ENCODE measurements at places on chromosomes 7 and 10. TPM values are rescaled to one million over a fixed set of nuclear protein-coding genes. Genes with fewer than 3 reads are reported as not detected.

The TUBAL3 gene
- total RNA-seq = not detected

The GATA3 gene
- total RNA-seq = 0.31 TPM

The GAD2 gene
- 2.3 TPM for total RNA-seq

The SPDYE6 gene
- total RNA-seq = not detected

The SPRN gene
- 0.42 TPM for total RNA-seq

The PTPN20 gene
- not detected for total RNA-seq

The LRRC4 gene
- 10.4 TPM for total RNA-seq

The CNPY1 gene
- total RNA-seq = not detected

The OR13A1 gene
- 0.15 TPM for total RNA-seq

The LMOD2 gene
- total RNA-seq = not detected

The INMT gene
- 0.70 TPM for total RNA-seq

The CALHM1 gene
- total RNA-seq = 0.07 TPM

The CDNF gene
- 1.3 TPM for total RNA-seq

The CPA4 gene
- not detected for total RNA-seq

The FAM25A gene
- total RNA-seq = not detected

The LRRN3 gene
- total RNA-seq = 1.0 TPM

DNA sequence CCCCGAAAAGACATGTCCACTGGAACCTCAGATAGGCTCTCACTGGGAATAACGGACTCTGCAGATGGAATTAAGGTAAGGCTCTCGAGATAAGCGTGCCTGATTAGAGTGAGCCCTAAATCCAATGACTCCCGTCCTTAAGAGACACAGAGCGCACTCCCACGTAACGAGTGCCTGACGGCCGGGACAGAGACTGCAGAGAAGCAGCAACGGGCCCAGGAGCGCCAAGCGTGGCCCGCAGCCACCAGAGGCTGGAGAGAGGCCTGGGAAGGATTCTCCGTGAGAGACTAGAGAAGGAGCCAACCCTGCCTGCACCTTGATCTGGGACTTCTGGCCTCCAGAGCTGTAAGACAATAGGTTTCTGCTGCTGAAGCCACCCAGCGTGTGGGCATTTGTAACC is 20.0 kb upstream of the TNRC18 start:
- no peak for DNase-seq

DNA sequence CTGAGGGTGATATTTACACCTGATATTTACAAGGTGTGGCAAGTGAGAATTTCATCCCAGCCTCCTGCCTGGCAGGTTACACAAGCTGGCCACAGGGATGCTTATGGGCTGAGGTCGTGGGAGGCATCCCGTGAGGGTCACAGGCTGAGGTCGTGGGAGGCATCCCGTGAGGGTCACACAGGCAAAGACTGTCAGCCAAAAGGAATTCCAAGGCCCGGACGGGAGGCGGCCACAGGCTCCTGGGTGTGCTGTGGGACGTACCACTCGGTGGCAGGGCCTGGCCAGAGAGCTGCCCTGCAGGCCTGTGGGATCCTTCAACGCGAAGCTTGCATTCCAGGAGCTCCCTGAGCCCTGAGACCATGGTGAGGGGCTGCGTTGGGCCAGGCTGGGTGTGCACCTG is 460.6 kb downstream of the DNAJB6 start:
- no peak for DNase-seq

- no peak for DNase-seq
These were observed 22.6 kb upstream of the CREB5 start for GRCh38 chr7:28389504-28390395.

- DNase-seq = no peak
These were observed 12.7 kb downstream of the YWHAG start for GRCh38 chr7:76346097-76346496.

DNA sequence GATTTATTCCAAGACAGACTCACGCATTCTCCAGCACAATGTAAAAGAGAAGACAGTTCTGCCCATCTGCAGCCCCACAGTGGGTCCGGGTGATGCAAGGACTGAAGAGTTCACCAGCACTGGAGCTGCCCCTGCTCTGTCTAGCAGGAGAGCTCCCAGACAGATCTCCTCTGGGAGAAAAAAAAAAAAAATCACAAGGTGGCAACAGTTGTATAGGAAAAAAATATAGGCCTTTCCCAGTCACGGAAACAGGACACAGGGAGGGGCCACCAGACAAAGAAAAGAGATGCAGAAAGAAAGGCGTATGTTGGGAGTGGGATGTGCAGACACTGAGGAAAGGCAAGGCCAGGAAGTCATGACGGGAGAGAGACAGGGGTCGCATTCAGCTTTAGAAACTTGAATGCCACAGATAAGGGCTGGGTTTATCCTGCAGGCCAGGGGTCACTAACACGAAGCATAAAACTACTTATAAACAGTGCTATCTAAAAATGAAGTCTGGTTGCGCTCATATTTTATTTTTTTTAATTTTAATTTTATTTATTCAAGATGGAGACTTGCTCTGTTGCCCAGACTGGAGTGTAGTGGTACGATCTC is 54.1 kb downstream of the FAM171A1 start:
- DNase-seq = no peak

- no peak for DNase-seq
These were observed 85.3 kb downstream of the ZNF33B start for GRCh38 chr10:42553064-42553407.

- DNase-seq = no peak
These were observed 170.8 kb upstream of the HABP2 start for GRCh38 chr10:113381981-113382509.

DNA sequence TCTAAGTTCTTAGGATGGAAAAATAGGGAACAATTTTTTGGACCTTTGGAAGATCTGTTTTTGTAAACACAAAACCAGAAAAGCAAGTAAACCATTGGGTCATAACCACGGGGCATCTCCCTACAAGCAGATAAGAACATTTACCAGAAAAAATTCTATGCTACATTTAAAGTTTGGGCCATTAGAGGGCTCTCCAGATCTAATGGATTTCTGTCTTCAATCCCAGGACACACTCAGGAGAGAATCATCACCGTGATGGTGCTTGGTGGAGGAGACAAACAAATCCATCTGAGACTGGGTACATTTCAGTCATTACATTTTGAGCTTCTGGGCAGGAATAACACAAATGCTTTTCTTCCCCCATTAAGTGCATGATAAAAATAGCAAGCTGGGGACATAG is 178.4 kb upstream of the TARP start:
- DNase-seq = no peak

DNA sequence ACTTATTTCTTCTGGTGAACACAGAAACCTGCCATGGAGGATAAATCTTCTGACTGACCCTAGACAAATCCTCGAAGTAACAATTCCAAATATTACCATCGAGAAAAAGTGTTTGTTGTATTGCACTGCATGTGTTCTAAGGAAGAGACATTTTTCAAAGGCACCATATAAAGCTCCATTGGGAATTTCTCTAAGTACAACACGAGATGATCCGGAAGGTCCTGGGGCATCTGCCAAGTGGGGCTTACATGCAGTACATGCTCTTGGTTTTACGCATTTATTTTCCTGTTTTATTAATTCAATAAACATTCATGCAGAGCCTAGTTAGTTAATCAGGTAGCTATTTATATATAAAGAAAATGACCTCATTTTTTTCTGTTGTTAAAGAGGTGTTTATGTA is 692.0 kb upstream of the IGFBP3 start:
- no peak for DNase-seq

DNA sequence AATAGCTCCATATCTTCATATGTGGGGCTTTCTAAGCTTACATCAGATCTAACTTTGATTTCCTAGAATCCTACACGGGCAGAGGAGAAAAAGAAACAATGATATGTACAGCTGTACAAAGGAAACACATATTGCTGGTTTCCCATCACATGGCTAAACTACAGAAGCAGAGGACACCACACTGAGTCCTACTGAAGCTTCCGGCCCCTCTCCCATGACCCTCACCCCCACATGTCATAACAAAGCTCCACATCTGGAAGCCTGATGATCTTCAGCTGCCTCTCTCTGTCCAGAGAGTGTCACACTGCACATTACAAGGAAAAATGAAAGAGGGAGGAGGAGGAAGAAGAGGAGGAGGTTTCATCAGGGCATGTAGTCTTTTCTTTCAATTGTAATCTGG is 14.0 kb downstream of the SLC16A12 start:
- DNase-seq = no peak

DNA sequence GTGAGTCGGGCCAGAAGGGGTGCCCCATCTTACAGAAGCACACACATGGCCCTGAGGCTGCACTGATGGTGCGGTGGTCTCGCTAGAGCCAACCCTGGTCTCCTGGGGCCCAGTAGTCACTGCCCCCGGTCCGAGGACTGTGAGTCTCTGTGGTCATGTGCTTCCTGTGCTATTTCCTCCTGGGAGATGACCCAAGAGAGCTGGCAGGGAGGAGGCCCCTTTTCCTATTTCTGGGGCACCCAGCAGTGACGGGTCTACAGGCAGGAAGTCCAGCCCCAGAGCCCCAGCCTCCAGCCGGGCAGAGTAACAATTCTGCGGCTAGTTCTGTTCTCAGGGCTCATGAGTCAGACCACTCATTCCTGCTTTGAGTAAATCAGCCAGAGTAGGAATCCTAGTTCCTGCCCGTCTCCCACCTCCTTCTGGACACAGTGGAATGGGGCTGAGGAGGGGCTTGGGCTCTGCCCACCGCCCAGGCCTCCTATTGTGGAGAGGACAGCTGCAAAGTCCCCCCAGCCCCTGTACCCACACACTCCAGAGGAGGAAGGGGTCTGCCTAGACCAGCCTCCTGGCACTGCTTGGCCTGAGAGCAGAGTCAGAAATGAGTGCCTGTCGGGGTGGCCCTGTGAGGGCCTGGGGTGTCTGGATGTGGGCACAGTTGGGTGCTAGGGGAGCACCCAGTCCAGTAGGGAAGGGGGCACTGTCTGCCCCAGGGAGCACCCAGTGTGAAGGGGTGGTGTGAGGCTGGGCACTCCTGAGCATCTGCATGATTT is 80.5 kb upstream of the PPIF start:
- no peak for DNase-seq

GRCh38 chr7:155818820-155819168 is 6.5 kb upstream of the SHH start:
- no peak for DNase-seq

DNA sequence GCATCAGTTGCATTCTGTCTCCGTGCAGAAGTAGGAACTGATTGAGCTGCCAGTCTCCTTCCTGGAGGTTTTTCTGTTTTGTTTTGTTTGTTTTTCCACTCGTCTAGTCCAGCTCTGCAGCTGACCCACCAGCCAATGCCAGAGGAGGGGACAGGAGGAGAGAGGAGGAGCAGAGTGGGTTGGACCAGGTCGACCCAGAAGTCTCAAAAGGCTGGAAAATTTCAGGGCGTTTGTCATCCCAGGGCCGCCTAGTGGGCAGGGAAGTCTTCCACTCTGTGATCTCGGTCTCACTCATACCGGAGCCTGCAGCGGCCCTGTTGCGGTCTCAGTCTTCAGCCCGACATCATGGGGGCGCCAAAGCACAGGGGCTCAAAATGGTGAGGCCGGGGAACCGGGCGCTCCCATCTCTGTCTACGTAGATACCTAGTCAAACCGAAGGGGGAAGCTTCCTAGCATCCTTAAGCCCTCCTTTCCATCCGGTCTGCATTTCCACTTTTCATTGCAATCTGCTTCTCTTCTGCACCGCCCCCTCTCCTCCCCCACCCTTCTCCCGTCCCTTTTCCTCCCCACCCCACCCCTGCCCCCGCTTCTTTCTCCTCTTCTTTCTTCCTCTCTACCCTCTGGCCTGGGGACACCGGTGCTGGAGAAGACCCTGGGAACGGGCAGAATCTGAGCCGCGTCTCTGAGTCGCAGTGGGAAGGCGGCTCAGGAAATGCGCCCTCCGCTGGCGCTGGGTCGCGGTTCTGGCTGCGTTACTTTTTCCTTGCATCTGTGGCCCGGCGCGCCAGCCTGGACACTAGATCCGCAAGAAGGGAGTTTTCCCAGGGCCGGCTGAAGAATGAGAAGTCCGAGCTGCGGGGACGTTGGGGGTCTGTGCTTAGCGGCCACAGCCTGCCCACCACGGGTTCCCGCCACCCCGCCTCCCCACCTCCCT is 16.2 kb upstream of the PAX2 start:
- peak; percentile 85 for DNase-seq

DNA sequence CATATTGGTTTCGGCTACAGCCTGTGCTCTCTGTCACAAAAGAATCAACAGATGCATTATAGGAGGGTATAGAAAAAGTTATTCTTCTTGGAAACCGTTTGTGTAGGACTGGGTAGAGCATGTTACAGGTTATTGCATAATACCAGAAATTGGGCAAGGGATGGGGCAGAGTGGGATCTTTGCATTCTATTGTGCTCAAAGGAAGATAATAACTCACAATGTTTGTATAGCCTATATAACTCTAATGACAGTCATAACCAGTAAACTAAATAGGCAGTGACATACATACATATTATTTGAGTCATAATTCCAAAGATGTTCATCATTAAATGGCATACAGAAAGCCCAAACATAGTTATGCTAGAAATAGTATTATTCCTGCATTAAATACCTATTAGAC is 179.7 kb downstream of the XPNPEP1 start:
- DNase-seq = no peak

DNA sequence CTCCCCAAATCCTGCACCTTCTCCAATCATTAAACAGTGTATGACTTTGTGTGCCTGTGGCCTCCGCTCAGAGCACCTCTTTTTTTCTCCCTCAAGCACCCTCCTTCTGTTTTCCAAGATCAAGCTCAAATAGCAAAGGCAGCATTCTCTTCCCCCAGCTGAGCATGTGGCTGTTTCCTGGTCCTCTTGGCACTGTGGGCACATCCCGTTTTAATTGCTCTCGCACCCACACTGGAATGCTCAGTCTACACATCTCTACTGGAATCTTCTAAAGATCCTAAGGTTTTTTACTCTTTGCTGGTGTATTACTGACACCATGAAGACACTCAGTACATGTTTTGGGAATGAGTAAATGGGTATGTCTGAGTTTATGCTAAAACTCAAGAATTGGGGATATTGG is 107.4 kb downstream of the WDFY4 start:
- DNase-seq = no peak

DNA sequence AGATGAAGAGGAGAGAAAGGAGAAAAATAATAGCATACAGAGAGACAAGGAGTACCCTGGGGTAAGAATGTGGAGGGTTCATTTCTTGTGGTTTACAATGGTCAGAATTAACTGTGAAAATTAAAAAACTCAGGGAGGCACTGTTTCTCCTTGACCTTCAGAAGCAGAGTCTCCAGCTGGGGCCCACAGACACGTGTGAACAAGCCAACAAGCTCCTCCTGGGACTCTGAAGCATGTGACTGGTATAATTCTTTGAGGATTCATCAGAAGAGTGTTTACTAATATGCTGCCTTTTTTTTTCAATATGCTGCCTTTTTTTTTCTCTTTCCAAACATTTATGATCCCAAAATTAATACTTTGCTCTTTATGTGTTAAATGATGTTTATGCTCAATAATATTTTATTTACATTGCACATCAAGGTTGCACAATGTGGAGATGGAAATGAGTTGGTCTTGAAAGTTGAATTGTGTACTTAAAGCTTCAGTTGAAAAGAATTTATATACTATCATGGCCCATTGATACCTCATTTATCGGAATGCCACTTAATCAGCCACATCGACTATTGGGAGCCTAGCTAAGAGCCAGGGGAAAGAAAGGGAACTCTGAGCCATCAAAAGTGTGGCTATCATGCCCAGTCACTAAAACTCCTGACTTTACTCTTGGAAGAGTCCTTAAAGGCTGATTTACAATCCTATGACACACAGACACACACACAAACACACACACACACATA is 134.7 kb upstream of the RHOBTB1 start:
- DNase-seq = no peak

GRCh38 chr10:27349987-27350386 is 109.4 kb upstream of the ACBD5 start:
- DNase-seq = no peak

Data from H9 (cell line).